ENCODE measurements at places on chromosomes 11 and 22.

DNA sequence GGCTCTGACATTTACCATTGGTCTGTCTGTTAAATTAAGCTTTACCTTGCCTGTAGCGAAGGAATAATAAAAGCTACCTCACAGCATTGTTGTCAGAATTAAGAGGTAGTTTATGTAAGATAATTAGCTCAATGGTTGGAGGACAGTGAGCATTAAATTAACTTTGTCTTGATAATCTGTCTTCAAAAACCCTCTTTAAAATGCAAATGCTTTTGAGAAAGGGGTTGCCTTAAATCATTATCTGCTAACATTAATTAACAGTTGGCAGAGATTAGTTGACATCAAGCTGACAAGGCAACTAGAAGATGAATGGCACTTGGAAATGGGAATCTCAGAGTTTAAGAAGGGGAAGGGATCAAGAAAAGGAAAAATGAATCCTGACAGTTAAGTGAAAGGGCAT, 761.1 kb upstream of the ARHGAP42 start:
- no peak for DNase-seq

- DNase-seq: no peak
Observed at GRCh38 chr22:23306438-23306921, 126.2 kb downstream of the BCR start.

- DNase-seq: no peak
Observed at GRCh38 chr11:101428918-101429317, 154.9 kb downstream of the TRPC6 start.

DNA sequence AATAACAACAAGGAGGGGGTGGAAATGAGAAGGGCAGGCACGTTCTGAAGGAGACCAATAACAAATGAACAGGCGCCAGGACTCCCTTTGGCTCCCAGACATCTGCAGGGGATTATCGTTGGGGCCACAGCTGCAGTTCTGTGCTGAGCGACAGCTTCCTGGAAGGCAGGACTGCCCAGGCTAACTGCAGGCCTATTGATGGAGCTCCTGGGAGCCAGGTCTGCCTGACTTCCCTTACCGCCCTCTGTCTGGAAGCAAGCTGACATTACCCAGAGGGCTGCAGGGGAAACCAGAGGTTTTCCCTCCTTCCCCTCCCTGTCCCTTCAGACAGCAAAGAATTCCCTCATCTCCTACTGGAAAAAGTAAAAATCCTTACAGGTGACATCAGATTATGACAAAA, 5.0 kb downstream of the DRD2 start:
- no peak for DNase-seq

DNA sequence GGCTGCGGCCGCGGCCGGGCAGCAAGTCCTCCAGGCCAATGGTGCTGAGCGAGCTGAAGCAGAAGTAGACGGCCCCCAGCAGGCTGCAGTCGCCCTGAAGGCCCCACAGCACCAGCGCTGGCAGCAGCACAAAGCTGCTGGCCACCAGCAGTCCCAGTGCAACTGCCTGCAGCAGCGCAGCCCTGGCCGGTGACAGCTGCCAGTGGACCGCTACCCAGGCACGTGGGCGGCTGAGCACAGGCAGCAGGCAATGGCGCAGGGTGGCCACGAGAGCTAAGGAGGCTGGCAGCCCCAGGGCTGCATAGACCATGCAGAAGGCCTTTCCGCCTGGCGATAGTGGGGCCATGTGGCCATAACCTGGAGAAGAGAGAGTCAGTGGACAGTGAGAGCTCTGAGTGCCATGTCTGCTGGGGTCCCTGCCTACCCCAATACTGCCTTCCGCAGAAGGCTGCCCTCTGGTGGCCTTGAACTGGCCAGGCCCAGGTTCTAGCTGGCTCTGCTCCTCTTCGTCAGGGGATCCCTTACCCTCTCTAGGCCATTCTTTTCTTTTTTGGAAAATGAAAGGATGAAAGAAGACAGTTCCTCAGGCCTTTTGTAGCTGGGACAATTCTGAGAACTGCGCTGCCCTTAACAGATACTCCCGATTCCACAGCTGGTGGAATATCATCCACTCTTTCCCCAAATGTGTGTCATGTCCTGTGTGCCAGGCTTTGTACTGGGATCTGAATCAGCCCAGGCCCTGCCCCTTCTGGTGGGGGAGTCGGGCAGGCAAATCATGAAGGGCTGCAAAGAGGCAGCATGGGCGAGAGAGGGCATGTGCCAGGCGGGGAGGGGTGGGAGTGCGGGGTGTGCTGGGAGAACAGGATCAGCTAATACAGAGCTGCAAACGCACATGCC, 1.8 kb downstream of the KCNK7 start:
- no peak for DNase-seq

GRCh38 chr11:126102436-126102981, 39.8 kb upstream of the CDON start:
- DNase-seq: no peak

DNA sequence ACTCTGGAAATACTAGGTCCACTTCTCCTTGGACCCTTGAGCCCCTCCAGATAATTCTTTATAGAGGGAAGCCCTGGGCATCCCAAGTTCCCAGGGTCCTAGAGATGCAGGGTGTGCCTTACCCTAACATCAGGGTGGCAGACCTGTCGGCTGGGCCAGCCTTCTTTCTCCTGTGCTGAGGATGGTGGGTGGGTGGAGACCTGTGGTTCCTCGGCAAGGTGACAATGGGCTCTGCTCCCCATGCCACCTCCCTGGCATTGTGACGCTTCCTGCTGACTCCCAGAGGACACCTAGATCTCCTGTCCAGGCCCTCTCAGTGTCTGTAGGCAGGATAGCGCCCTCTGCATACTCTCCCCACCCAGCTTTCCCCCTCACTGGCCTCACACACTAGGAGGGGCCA, 3.8 kb upstream of the DERL3 start:
- DNase-seq: no peak

DNA sequence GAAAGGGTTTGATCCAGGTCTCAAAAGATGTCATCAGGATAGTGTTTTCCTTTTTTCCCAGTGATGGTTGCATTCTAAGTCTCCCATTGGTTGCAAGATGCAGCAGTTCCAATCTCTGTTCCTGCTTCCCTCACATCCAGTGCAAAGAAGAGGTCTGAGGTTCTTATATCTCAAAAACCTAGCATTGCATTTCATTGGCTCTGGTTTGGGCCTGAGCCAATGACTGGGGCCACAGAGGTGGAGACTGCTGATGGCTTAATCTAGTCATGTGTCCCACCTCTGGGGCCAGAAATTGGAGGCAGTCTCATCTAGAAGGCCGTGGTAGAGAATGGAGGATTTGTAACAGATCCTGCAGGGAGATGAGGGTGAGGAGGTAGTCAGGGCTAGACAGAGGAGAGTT, 13.2 kb upstream of the MICAL2 start:
- no peak for DNase-seq

DNA sequence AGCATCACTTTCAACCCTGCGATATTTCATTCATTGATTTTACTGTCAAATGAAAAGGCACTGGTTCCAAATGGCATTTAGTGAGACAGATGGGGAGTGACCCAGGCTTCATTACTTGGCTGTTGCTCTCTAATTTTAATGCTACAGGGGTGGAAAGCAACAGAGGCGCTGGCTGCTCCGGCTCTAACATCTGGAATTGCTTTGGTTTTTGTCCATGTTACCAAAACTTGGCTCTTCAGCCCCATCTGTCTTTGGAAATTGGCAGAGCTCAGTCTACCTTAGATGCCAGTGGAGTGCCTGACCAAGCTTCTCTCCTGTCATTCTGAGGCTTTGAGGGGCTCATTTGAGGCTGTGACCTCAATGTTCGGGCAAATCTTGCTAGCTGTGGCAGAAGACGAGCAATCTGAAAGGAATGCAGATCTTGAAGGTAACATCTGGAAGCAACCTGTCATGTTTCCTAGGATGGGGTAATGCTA, 409.5 kb upstream of the SYN3 start:
- no peak for DNase-seq

- DNase-seq: no peak
Observed at GRCh38 chr11:19419808-19420207, 179.1 kb upstream of the E2F8 start.
